Right lung (tissue), 10 donors: ENCODE measurements at places on chromosomes 7 and 10.
A peak's percentile ranks its signal among the peaks of the same experiment; 100 is the strongest.

DNA sequence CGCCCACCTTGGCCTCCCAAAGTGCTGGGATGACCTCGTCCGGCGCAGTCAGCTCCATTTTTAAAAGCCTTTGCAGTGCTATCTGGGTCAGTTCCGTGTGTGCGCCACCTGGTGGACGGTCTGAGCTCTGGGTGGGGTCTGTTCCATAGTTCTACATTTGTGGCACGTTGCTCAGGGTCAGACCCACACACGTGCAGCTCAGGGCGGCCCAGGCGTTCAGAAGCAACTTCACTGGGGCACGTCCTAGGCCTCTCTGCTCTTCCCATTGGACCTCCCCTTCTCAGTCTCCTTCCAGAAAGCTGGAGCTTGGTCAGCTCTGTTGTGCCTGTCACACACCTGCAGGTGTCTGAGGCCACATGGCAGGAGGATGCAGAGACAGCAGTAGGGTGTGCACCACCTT is 137.9 kb downstream of the DNAJB6 start:
- DNase-seq, result no peak

- no peak for DNase-seq
Observed at GRCh38 chr7:50723888-50724287, 58.8 kb downstream of the GRB10 start.

DNA sequence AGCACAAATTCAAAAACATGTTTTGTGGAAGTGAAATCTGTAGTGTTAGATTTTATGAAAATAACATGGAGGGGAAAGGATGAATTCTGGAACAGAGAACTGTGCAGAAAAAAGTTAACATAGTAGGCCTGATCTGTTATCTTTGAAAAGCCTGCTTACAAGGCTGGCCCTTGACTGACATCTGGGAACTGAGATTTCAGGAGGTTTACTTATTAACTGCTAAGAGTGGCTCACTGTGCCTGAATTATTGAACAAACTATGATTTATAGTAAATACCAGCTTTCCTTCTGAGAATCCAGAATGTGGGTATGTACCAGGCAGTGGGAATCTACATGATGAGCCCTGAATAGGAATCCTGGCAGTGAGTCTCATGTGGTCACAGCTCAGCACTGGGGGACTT is 30.5 kb downstream of the NSUN6 start:
- DNase-seq, result no peak

- DNase-seq, result no peak
Observed at GRCh38 chr7:97480772-97481390, 251.0 kb upstream of the TAC1 start.

DNA sequence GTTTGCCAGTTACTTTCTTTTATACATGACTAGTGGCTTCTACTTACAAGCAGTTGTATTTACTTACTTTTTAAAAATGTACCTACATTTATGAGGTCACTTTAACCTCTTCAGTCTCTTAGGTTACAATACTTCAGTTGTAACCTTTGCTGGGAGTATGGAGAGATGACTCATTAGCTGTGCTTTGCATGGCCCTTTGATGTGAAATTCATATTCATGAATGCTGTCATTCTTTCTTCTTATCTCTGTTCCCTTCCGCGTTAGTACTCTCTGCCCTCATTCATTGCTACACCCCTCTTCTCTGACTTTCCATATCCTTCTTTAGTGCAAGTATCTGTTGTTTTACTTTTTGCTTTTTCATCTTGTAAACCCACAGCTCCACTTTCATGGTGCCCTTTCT is 164.3 kb downstream of the BMPER start:
- DNase-seq, result no peak

GRCh38 chr10:104580321-104580720 is 60.8 kb upstream of the SORCS3 start:
- no peak for DNase-seq

DNA sequence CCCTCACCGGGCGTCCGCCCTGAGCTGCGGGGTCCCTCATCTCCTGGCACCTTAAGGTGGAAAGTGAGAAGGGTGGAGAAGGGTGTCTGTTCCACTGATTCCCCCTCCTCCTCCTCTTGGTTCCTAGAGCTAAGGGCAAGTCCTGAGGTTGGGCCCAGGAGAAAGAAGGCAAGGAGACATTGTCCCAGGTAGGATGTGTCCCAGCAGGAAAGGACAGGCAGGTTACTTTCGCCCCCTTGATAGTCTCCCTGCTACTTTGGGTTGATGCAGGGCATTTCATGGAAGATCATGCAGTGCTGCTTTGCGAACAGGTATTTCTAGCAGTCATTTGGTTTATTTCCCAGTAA is 582 bp downstream of the STEAP2 start:
- no peak for DNase-seq

DNA sequence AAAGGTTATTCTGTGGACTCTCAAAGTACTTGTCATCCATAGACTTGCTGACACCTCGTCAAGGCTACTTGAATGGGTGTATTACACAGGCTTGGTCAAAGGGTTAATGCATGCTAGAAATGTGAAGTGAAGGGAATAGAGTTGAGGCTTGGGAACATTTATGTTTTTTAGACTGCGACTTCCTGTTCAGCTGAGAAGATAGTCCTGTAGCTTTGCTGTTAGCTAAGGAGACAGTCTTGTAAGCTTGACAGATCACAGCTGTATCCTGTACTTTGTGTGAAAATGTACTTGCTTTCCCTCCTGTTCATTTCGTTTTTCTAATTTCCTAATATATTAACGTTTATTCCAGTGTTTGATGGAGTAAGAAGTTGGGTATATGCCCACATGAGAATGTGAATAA is 52.1 kb downstream of the ADD3 start:
- DNase-seq, result peak; percentile 67

GRCh38 chr7:108310351-108310750 is 145.9 kb downstream of the NRCAM start:
- DNase-seq, result no peak

GRCh38 chr7:104039363-104039762 is 49.9 kb upstream of the RELN start:
- DNase-seq, result no peak

GRCh38 chr10:11397077-11397965 is 214.1 kb downstream of the USP6NL start:
- DNase-seq, result no peak

DNA sequence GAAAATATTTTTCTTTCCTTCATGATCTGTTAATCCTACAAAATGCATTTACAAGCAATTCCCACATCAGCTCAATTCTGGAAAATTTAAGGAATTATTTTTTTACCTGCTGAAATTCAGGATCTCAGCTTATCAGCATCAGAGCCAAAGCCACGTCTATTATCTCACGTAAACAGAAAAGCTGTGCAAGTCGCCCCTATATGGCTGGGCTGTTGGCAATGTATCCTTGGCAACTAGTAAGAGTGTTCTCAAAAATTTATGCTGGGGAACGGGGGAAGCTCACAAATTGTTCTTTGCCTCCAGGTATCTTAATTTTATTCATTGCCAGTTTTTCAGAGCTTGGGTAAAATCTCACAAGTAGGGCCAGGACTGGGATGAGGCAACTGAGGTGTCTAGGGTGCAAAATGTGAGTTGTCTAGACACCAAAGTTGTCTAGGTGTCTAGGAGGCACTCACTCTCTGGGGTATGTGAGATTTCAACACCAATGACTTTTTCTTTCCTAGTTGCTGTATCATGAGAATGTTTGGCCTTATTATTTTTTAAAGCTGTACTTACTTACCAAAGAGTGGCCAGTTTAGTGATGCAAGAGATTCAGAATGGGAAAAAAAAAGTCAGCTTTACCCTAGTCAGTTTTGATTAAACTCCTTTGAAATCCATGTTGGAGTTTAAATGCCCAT is 5.1 kb downstream of the GSTO2 start:
- DNase-seq, result no peak

GRCh38 chr10:47062441-47063200 is 151.4 kb downstream of the PTPN20 start:
- DNase-seq, result no peak

DNA sequence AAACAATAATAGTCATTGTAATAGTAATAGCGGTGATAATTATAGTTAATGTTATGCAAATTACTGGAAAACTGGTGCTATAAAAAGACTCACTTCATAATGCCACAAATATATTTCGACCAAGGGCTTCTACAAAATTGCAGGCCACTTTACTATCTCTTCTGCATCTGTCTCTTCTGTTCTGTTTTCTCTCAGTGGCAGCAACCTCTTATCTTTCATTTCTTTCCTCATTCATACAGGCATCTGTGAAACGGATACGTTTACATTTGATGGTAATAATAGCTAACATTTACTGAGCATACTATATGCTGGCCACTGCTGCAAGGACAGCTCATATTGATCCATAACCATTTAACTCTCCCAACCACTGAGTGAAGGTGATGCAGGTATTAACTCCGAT is 537.4 kb upstream of the PFKP start:
- no peak for DNase-seq

- no peak for DNase-seq
Observed at GRCh38 chr10:83961620-83962019, 177.7 kb upstream of the GHITM start.

- no peak for DNase-seq
Observed at GRCh38 chr10:47406870-47407691, 23.0 kb upstream of the ZNF488 start.

DNA sequence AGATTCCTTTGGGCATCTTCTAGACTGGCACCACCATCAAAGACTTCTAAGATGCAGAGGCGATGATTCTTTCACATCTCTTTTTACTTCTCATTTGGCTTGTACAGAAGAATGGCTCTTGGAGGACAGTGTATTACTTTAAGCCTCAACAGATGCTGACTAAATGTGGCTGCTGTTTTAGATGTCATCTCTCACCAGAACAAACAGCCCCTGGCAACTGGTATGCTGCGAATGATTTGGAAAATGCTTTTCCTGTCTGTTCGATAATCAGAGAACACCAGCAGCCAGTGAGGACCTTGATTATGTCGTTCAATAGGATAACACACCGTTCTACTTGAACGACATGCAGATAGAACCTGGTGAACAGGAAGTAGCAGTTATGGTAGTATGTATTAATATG is 131.8 kb downstream of the RNF216 start:
- no peak for DNase-seq

DNA sequence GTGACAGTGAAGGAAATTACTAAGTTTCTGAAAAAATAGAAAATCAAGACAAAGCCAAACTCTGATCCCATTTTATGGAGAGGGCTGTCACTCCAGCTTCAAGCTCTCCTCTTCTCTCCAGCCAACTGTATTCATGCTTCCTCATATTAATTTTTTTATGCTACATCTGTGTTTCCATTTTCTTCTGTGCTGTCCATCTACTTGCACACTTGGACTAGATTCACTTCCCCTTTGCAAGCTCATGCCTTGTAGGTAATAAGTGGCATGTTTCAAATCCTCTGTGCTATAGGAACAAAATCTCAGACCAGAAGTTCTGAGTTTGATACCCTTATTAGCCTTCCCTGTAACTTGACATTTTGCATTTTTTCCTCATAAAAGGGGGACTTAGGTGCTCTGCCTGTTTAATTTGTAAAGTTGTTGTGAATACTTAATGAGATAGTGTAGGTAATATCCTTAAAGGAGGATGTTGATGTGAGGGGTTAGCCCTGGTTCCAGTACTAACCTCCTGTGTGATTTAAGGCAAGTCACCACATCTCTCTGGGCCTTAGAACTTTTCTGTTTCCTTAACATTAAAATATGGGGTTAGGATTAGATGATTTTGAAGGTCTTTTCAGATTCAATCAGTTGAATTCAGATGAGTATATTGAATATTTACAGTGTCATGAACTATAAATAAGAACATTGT is 358.8 kb downstream of the BBS9 start:
- no peak for DNase-seq

- peak; percentile 76 for DNase-seq
Observed at GRCh38 chr10:75928231-75928630, 496.8 kb downstream of the LRMDA start.

GRCh38 chr7:157715938-157716280 is 379.1 kb downstream of the DNAJB6 start:
- no peak for DNase-seq

DNA sequence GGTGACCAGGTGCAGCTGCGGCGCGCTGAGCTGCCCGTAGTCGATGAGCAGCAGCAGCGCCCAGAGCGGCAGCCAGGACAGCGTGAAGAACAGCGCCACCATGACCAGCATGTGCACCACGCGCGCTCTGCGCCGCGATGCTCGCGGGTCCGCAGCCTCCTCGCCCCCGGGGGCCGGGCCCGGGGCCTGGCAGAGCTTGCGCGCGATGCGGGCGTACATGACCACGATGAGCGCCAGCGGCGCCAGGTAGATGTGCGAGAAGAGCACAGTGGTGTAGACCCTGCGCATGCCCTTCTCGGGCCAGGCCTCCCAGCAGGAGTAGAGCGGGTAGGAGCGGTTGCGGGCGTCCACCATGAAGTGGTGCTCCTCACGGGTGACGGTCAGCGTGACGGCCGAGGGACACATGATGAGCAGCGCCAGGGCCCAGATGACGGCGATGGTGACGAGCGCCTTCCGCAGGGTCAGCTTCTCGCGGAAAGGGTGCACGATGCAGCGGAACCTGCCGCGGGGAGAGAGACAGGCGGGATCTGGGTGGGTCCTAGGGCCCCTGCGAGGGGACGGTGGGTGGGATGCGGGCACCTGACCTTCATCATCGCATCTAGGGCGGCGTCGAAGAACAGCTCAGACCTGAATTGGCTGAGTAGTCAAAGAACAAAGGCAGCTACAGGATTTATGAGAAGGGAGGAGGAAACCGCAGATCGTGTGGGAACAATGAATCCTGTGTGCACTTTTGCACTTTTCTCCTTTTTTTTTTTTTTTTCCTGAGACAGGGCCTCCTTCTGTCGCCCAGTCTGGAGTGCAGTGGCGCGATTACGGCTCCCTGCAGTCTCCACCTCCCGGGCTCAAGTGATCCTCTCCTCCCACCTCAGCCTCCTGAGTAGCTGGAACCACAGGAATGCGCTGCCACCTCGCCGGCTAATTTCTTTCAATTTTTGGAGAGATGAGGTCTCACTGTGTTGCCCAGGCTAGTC is 22.4 kb upstream of the PPA1 start:
- peak; percentile 20 for DNase-seq

GRCh38 chr10:97023401-97024167 is 162.2 kb downstream of the SLIT1 start:
- DNase-seq, result no peak

- no peak for DNase-seq
Observed at GRCh38 chr7:112157072-112157471, 49.1 kb downstream of the DOCK4 start.

DNA sequence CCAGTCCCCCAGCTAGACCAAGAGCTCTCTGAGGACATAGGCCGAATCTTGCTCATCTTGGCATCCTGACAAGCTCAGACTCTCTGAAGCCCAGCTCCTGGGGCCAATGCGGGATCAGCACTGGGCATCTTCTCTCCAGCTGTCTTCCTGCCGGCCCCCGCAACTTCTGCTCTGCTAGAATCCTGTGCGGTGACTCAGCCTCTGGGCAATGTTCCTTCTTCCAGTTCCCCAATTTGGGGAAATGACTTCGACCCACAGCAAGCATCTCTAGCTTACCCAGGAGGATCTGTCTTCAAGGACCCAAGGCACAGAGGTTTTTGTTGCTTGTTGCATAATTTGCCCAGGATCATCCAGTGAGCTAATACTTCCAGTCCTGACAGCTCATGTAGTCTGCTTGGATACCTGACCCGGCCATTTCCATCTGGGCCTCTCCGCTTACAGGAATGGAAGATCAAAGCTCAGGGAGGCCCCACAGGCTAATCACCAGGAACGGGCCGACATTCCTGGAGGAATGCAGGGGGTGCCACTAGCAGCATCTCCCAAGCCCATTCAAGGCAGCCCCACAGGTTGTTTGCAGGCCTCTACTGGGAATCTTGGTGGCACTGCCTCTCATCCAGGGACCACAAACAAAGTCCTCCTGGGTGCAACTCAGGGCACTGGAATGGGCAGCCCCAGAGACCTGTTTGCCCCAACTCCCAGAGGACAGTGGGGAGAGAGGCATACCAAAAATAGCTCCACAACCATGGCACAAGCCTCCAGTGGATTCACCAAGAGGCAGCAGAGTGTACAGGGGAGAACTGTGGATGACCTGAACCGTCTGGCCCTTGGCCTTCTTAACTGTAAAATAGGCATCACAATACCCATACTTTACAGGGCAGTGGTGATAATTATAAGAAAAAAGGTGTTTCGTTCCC is 151.9 kb downstream of the NEURL1 start:
- DNase-seq, result no peak
